ENCODE measurements at places on chromosomes 4 and X.

DNA sequence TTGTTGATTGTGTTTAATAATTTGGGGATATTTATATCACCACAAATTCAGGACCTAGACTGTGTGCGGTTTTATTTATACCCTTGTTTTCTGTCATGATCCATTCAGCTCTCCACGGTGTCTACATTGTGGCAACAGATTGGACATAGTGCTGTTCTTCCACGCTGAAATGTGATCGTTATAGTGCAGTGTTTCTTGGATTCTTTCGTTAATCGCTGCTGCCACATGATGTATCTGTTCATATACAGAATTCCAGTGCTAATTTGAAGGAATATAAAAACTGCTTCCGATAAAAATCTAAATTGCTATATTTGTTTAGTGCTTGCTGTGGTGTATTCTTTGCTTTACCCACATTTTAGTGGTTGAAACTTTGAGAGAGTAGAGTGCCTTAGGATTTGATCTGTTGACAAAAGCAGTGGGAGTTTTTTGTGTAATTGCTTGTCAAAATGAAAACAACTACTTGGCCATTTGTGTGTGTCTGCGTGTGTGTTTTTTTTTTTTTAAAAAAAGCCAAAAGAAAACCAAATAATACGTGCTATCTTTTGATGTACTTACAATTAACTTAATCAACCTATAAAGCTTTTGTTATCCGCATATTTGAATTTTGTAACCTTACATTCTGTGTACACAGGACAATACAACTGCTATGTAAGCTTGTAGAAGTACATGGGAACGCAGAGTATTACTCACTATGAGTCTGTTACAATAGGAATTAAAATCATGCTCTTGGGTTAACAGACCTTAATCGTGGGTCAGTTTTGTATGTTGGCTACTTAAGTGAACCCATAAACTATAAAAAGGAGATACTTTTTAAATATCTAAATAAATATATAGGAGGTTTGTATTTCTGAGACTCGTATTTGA is 353.3 kb downstream of the ARHGAP24 start:
- no peak for DNase-seq

DNA sequence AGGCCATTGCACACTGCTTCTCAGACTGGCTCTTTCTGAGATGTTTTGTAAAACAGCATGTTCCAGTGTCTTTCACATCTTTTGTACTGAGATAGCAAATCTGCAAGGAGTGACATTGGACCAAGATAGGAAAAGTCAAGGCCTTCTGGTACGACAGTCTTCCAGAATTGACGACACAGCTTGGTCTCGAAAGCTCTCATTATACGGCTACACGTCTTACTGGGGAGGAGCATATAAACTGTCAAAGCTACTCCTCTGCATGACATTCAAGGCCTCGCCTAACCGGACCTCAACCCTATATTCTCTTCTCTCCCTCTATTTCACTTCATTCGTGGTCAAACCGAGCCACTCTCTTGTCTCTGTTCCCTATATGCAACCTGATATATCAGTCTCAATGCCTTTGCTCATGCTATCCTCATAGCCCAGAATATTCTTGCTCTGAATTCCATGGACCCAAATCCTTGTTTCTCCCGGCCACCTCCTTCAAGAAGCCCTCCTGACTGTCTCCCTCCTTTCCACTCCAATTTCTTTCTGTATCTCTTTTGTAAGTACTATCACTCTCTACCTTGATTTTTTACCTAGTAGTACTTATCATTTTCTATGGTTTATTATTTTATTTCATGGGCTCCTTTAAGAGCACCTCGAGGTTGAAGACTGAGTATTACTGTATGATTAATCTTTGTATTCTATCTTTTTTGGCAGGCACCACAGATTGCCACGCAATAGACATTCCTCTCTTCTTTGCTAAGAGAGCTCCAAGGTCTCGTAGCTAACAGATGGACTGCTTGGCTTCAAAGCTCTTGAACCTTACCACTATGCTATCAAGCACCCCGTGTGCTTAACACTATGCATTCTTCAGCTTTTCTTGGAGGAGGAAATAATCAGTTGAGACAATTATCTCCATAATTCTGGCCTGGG is 35.1 kb downstream of the RBM47 start:
- DNase-seq, result no peak

GRCh38 chr4:146415829-146416228 is 105.9 kb downstream of the SLC10A7 start:
- no peak for DNase-seq

GRCh38 chr4:33837043-33837838 is 2407.1 kb downstream of the ARAP2 start:
- DNase-seq, result no peak

- no peak for DNase-seq
Observed at GRCh38 chr4:55124322-55125076, 896 bp downstream of the KDR start.

GRCh38 chr4:81343536-81343935 is 128.2 kb downstream of the RASGEF1B start:
- no peak for DNase-seq

GRCh38 chrX:152926923-152927322 is 29.1 kb downstream of the ZNF185 start:
- DNase-seq, result no peak

- DNase-seq, result no peak
Observed at GRCh38 chr4:60544981-60545380, 655.1 kb upstream of the ADGRL3 start.

GRCh38 chr4:70815370-70815769 is 24.3 kb downstream of the GRSF1 start:
- no peak for DNase-seq

Measured in T-helper 2 cell (primary cell).